ENCODE measurements at places on chromosomes 1 and 21.

DNA sequence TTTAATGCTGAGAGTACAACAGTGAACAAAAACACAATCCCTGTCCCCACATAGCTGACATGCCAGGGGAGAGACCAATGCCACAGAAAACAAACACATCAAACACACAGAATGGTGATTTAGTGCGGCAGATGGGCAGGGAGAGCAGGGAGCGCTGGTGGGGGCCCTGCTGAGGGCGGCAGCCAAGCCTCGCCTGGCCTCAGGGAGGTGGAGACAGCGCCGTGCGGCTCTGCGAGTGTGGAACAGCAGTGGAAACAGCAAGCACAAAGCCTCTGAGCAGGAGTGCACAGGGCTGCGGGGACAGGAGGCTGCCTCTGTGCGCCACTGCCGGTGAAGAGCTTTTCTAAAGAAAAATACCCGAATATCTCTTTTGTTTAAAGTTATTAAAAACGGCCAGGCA lies 17.0 kb downstream of the MCM3AP start:
- no peak for DNase-seq

- DNase-seq: no peak
Observed at GRCh38 chr1:180286417-180286816, 56.4 kb downstream of the LHX4 start.

DNA sequence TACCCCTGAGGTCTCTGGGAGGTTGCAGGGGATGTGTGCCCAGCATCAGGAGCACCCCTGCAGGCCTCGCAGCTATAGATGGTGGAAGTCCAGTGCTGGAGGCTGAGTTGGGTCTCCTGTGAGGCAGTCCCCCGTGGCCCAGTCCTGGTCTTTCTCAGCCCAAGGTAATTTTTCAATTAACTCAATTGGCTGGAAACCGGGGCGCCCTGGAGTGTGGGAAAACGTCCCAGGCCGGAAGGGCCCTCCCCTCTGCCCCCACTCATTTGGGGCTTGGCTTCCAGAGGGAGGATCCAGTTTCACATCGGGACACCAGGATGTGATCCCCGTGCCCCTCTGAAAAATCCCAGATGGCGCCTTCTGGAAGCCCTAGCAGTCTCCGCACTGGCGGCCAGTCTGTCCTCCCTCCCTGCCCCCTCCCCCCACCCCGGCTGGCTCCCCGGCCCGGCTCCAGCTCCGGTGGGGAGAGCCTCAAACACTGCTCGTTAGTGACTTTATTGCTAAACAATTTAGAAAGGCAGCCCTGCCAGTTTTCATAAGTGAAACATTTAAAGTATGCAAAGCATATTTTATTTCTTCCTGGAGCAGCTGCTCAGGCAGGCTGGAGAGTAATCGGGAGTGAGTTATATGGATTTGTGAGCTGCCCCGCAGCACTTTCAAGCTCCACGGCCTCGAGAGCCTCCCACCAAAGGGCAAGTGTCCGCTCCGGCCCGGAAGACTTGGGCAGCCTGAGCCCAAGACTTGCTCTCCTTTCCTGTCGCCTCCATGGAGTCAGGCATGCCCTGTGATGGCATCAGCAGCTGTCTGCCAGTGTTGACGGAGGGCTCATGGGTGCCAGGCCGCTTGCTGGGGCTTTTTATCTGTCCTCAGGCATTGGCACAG lies 208.2 kb upstream of the TMEM51 start:
- DNase-seq: no peak

GRCh38 chr1:153598309-153599172 lies 14.4 kb downstream of the S100A16 start:
- DNase-seq: peak; percentile 77

- DNase-seq: no peak
Observed at GRCh38 chr1:225754940-225755641, 22.5 kb upstream of the SRP9 start.

DNA sequence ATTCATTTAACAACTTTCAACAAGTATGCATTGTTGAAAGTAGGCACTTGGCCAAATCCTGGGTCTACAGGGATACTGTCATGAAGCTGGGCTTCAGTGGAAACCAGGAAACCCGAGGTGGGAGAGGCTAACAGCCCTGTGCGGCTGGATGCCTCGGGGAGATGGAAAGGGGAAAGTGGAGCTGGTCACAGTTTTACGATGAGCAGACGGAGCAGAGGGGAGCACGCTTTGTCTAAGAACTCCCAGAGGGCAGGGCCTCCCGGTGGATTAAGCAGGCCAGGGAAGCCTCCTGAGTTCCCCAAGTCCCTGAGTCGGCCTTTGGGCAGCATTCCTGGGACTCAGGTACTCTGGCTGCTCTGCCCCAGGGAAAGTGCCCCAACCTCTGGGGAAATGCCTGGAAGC lies 23.8 kb downstream of the STUM start:
- no peak for DNase-seq

- DNase-seq: no peak
Observed at GRCh38 chr1:7384679-7385078, 386.4 kb upstream of the VAMP3 start.

- DNase-seq: no peak
Observed at GRCh38 chr1:954927-955326, 4.1 kb downstream of the NOC2L start.

GRCh38 chr1:19078536-19078935 lies 122.1 kb upstream of the IFFO2 start:
- no peak for DNase-seq

- DNase-seq: no peak
Observed at GRCh38 chr1:225946082-225946620, 5.1 kb upstream of the LEFTY2 start.
